Activated CD8-positive, alpha-beta T cell treated with anti-CD3 and anti-CD28 coated beads for 36 hours (primary cell): ENCODE measurements at places on chromosomes 3 and 15. TPM values are rescaled to one million over a fixed set of nuclear protein-coding genes. Genes with fewer than 3 reads are reported as not detected.

DNA sequence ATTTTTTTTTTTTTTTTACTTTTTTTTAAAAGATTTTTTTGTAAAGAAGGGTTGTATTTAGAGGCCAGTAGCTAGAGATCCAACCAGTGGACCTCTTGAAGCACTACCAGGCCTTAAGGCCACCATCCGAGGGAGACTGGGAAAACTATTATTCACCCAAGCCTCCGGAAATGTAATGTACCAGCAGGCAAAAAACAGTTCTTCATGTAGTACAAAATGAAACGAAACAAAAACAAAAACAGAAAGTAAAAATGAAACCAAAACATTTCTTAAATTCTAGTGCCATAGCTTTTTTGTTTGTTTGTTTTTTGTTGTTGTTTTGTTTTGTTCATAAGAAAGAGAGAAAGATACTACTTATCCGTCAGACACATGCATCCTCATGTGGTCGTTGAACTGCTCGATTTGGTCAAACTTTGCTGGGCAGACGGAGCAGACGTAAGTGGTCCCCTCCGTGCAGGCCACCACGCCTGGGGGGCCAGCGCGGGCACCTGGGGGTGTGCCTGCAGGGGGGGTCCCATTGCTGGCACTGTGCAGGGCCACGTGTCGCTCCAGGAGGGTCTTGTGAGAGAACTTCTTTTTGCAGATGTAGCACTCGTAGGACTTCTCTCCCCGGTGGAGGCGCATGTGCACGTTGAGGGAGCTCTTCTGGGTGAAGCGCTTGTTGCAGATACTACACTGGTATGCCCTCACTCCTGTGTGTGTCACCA is 45.0 kb downstream of the TIGIT start:
- peak overlapping the region; percentile 72 for H3K27ac ChIP-seq
- H3K4me3 ChIP-seq, result no peak overlapping the region
- peaks cover 40% of the 10 kb centered on the region for H3K4me1 ChIP-seq
- no peak for DNase-seq
- no peaks in the 10 kb centered on the region for H3K27me3 ChIP-seq

DNA sequence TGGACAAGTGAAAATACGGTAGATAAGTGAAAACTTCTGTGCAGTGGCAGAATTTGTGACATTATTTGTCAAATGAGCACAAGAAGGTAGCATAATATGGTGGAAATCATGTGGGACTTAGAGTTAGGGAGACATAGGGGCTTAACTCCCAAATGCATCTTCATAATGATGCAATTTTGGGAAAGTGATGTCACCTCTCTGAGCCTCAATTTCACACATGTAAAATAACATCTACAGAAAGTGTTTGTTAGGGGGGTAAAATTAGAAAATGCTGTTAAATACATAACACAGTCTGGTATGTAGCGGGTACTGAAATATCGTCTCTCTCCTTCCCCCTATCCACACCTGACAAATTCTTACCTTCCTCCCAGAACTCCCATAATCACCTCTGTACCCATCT is 52.9 kb upstream of the CAPN7 start:
- H3K4me1 ChIP-seq, result no peaks in the 10 kb centered on the region
- peaks cover 26% of the 10 kb centered on the region for H3K27me3 ChIP-seq
- no peak overlapping the region for H3K27ac ChIP-seq
- H3K36me3 ChIP-seq, result no peaks in the 10 kb centered on the region

- H3K4me1 ChIP-seq, result no peaks in the 10 kb centered on the region
- peaks cover 34% of the 10 kb centered on the region for H3K36me3 ChIP-seq
- H3K27ac ChIP-seq, result no peak overlapping the region
- no peaks in the 10 kb centered on the region for H3K27me3 ChIP-seq
- H3K4me3 ChIP-seq, result no peak overlapping the region
Measured at GRCh38 chr3:52650439-52650838, 35.3 kb downstream of the PBRM1 start.

Gene SEMA6D
- total RNA-seq, result not detected

Gene CFAP100
- not detected for total RNA-seq

DNA sequence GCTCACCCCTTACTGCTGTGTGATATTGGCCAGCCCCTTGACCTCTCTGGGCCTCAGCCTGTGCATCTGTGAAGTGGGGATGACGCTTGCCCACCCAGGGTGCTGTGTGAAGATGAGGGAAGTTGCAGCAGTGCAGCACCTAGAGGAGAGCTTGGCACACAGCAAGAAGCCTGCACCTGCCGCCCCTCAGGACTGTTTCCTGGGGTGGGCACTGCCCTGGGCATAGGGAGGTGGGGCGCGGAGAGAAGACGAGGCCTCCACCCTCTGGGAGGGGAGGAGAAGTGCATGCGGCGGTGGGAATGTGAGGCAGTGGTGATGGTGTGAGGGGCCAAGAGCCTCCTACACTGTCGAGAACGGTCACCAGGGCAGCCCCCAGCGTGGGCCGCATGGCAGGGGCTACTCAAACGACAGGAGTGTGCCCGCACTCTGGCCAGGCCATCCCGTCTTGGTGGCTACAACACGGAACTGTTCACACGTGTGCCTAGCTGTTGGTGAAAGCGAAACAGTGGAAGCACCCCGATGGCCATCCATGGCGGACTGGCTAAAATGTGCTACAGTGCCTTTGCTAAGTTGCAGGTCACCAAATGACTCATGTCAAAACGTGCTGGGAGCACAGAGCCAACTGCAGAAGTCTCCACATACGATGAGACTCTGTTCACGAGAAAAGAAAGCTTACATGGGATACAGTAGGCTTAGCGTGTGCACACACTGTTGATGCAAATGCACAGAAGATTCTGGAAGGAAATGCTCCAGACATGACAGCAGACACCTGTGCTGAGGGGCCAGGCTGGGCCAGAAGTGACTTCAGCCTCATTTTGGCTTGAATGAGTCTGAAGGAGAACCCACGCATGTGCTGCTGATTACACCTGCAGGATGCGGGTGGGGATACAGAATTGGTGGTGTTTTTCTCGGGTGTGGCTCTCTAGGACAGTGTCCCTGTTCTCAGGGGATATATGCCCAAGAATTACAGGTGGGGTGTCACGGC is 40.4 kb upstream of the IQSEC1 start:
- H3K4me3 ChIP-seq, result no peak overlapping the region
- H3K4me1 ChIP-seq, result peaks cover 9% of the 10 kb centered on the region
- H3K27me3 ChIP-seq, result no peaks in the 10 kb centered on the region
- no peak for DNase-seq
- H3K27ac ChIP-seq, result no peak overlapping the region
